ENCODE measurements at places on chromosomes 3 and 15.

GRCh38 chr3:51729042-51729633 lies 22.3 kb downstream of the GRM2 start:
- no peak for DNase-seq

- peak; percentile 71 for DNase-seq
Observed at GRCh38 chr15:42118650-42119445, 24.5 kb upstream of the PLA2G4D start.

- no peak for DNase-seq
Observed at GRCh38 chr15:85374831-85375230, 5.6 kb upstream of the AKAP13 start.

DNA sequence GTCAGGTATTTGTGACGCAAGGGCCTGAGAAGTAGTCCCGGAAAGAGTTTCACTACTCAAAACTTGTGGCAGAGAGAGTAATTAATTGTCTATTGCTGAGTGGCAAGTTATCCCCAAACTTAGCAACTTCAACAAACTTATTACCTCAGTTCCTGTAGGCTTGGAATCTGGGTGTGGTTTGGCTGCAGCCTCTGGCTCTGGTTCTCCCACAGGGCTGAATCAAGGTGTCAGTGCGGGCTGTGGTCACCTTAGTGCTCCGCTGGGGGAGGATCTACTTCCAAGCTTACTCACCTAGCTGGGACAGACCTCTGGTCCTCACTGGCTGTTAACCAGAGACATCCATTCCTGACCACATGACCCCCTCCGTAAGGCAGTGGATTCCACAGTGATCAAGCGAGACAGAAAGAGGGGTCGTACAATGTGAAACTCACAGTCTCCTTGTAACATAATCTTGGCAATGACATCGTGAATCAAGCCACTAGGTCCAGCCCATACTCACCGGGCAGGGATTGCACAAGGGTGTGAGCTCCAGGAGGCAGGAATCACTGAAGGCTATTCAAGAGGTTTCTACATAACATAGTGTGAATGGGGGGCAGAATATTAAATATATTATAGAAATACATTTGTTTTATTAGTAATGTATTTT lies 138.3 kb downstream of the RYR3 start:
- DNase-seq, result no peak

- DNase-seq, result no peak
Observed at GRCh38 chr3:169179722-169180121, 483.8 kb downstream of the MECOM start.

GRCh38 chr15:85100186-85100937 lies 118.7 kb downstream of the PDE8A start:
- no peak for DNase-seq

- no peak for DNase-seq
Observed at GRCh38 chr3:166190360-166190759, 353.1 kb upstream of the BCHE start.

DNA sequence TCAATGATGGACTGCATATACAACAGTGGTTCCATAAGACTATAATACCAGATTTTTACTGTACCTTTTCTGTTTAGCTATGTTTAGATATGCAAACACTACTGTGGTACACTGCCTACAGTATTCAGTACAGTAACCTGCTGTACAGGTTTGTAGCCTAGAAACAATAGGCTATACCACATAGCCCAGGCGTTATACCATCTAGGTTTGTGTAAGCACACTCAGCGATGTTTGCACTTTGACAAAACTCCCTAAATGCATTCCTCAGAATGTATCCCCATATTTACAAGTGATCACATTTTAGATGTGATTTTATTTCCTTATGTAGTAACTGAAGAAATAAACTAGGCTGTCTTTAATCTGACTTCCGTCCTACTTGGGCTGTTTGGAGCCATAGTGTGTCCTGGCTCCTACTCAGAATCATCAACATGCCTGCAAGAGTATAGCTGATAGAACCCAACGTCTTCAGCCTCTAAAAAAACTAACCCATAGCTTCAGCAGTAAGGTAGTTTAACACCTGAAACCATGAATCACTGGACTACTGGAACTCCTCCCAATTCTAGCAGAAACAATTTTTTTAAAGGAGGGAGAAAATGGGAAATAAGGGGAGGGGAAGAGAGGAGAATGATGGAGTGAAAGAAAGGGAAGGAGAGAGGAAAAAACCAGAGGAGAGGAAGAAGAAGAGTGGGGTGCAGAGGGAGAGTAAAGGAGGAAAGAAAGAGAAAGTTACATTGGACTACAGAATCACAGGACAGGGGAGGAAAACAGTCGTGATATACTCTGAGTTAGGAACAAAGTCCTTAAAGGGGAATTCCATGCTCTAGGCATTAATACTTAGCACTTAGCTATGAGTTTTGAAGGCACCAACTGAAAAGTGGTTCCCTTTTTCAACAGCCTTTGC lies 67.7 kb upstream of the PLXND1 start:
- no peak for DNase-seq

DNA sequence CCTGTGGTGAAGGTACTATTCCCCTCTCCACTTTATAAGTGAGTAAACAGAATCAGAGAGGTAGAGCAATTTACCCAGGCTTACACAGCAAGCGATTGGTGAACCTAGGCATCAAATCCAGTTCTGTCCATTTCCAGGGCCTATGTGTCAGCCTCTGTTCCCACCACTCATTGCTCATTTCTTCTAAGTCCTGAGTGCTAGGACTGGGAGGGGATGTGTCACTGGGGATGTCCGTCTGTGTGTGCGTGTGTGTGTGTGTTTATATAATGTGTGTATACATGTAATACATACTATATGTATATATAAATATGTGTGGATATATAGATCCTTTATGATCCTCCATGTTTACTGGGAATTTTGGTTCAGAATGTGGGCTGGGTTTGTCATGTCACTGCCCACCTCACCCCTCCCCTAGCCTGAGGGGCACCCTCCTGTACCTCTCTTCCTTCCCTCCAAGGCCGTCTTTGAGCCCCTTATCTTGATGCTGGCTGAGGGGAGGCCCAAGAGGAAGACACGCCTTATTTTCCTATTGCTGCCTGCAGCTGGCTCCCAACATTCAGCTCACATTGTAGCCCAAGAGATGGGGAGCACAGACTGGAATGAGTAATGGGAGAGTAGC lies 2.1 kb downstream of the TMEM43 start:
- DNase-seq, result peak; percentile 14

DNA sequence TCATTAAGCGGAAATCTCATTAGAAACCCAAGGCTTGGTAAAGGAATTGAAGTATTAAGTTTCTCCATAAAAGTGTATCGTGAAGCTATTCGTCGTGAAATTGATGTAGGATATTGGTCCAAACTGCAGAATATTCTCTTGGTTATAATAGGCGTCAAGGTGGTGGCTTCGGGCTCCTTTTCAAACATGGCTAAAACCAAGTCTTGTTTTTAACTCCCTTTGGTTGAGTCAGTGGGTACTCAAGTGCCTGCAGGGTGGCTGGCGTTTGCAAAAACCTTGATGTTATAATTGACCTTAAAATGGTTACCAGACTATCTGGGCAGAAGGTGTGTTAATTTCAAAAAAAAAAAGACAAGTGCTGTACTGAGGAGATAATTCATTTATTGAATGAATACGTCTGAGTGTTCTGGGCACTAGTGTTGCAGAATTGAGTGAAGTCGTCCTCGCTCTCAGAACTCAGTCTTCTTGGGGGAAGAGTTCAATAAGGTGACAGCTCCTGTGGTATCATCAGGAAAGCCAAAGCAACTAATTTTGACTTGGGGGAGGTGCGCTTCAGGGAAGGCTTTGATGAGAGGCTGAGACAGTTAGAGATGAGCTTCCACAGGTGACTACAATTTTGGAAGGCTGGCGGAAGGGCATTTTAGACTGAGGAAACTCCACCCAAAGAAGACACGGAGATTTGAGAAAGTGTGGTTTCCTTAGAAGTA lies 1.5 kb downstream of the UBE2Q2 start:
- no peak for DNase-seq

GRCh38 chr3:127052121-127052561 lies 69.2 kb downstream of the PLXNA1 start:
- peak; percentile 69 for DNase-seq

GRCh38 chr3:139794469-139795265 lies 116.9 kb upstream of the NMNAT3 start:
- DNase-seq, result no peak

- no peak for DNase-seq
Observed at GRCh38 chr3:3860235-3860634, 61.0 kb downstream of the LRRN1 start.

DNA sequence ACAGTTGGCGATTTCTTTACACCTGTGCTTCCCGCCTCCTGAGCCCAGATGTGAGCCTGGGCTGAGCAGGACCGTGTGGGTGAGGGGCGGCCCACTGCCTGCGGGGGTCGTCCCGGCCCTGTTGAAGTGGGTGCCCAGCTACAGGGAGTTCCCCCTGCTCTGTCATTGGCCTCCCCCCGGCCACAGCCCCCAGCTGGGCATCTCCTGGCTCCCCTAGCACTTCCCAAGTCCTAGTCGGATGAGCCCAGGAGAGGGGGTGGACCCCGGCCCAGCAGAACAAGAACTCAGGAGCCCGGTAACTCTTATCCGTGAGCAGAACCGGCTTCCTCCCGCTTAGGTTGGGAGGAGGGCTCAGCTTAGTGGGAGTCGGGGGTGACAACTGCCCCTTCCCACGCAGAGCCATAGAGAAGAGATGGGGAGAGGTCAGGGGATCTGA lies 757 bp downstream of the PAQR5 start:
- DNase-seq, result no peak
